ENCODE measurements at places on chromosomes 1 and 21.

DNA sequence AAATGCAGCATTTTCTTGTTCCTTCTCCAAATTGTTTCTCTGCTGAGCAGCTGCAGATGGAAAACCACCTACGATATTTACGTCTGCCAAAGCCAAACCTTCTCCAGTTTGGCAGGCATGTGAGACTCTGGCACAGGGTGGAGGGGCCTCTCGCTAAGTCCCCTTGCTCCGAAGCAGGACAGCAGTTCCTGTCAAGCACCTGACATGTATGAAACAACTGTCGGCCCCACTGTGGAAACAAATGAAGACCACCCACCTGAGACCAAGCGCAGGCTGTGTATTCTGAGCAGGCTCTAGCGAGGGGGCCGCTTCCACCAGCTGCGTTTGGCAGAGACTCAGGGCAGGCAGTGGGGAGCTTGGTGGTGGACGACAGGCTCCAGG lies 74.7 kb downstream of the RIPK4 start:
- no peaks in the 10 kb centered on the region for H3K4me1 ChIP-seq
- H3K36me3 ChIP-seq: no peaks in the 10 kb centered on the region
- no peak for DNase-seq
- no peak overlapping the region for H3K4me3 ChIP-seq
- H3K27me3 ChIP-seq: no peaks in the 10 kb centered on the region
- H3K27ac ChIP-seq: no peak overlapping the region

DNA sequence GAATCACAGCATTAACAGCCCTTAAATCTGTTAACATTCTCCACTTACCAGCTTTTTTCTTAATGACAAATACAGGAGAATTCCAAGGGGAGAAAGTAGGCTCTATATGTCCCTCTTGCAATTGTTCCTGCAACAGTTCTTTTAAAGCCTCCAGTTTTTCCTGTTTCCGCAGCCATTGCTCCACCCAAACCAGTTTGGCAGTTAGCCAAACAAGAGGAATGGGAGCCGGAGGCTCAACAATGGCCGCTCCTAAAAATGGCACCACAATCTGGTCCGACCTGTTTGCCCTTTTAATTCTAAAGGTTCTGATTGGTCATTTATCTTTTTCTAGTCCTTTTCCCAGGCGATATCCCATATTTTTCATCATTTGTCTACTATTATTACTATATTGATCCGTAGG lies 14.0 kb upstream of the L1TD1 start:
- no peak overlapping the region for H3K4me3 ChIP-seq
- no peaks in the 10 kb centered on the region for H3K36me3 ChIP-seq

GRCh38 chr1:153342178-153342577 lies 6.5 kb downstream of the PGLYRP4 start:
- H3K27ac ChIP-seq: no peak overlapping the region
- no peaks in the 10 kb centered on the region for H3K27me3 ChIP-seq
- no peak overlapping the region for H3K4me3 ChIP-seq
- no peaks in the 10 kb centered on the region for H3K36me3 ChIP-seq

- no peaks in the 10 kb centered on the region for H3K27me3 ChIP-seq
- no peaks in the 10 kb centered on the region for H3K4me1 ChIP-seq
- H3K36me3 ChIP-seq: no peaks in the 10 kb centered on the region
- H3K27ac ChIP-seq: no peak overlapping the region
- DNase-seq: no peak
Measured at GRCh38 chr21:34270411-34270810, 93.4 kb upstream of the KCNE2 start.

DNA sequence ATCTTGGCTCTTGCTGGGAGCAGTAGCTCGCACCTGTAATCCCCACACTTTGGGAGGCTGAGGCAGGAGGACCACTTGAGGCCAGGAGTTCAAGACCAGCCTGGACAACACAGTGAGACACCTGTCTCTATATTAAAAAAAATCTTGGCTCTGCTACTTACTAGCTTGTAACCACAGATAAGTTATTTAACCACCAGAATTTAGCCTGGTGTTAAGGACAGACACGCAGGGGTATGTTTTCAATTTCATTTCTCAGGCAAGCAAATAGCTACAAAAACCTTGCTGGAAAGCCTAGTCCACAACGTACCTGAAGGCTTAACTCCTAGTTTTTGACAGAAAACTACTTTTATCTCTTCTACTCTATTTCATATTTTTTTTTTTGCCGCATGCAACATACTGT lies 24.8 kb upstream of the GFI1 start:
- DNase-seq: no peak
- no peaks in the 10 kb centered on the region for H3K36me3 ChIP-seq
- no peak overlapping the region for H3K4me3 ChIP-seq
- H3K4me1 ChIP-seq: no peaks in the 10 kb centered on the region
- H3K27me3 ChIP-seq: no peaks in the 10 kb centered on the region

DNA sequence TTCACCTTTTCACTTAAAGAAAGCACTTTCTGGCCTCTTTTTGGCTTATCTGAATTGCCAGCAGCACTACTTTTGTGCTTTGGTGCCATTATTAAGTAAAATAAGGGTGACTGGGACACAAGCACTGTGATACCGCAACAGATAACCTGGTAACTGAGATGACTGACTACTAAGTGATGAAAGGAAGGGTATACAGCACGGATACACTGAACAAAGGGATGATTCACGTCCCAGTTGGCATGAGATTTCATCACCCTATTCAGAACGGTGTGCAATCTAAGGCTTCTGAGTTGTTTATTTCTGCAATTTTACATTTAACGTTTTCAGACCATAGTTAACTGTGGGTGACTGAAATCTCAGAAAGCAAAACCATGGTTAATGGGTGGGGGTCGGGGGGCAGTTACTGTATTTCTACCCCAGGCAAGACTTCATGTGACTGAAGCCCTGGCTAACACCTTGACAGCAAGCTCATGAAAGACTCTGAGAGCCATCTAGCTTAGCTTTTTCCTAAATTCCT lies 102.8 kb downstream of the CLIC6 start:
- H3K27ac ChIP-seq: no peak overlapping the region
- no peak overlapping the region for H3K4me3 ChIP-seq
- H3K36me3 ChIP-seq: no peaks in the 10 kb centered on the region
- no peaks in the 10 kb centered on the region for H3K27me3 ChIP-seq
- H3K4me1 ChIP-seq: no peaks in the 10 kb centered on the region

DNA sequence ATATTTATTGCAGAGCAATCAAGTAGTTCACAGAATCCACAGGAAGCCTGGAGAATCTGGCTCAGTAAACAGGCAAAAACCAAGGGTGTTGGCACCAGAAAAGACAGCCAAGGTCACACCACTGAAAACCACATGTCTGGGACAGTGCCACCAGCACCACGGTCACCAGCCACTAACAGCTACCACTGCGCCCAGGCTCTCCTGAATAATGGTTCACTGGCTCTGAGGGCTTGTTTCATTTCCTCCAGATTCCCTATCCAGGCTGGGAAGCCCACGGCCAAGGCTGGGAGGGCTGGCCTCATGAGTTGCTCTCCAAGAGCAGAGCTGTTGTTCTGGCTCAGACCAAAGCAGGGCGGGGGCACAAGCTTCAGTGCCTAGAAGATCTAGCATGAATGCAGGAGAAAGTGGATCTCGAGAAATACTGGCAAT lies 54.5 kb upstream of the PTGFRN start:
- no peak for DNase-seq
- no peaks in the 10 kb centered on the region for H3K27me3 ChIP-seq
- no peak overlapping the region for H3K4me3 ChIP-seq

- DNase-seq: no peak
- H3K4me3 ChIP-seq: no peak overlapping the region
- H3K36me3 ChIP-seq: no peaks in the 10 kb centered on the region
- no peaks in the 10 kb centered on the region for H3K4me1 ChIP-seq
Measured at GRCh38 chr1:60034999-60035398, 38.6 kb downstream of the C1orf87 start.

GRCh38 chr1:216894494-216894893 lies 171.3 kb upstream of the ESRRG start:
- H3K4me1 ChIP-seq: no peaks in the 10 kb centered on the region
- no peak overlapping the region for H3K27ac ChIP-seq
- H3K36me3 ChIP-seq: no peaks in the 10 kb centered on the region
- no peak for DNase-seq
- no peak overlapping the region for H3K4me3 ChIP-seq
- H3K27me3 ChIP-seq: no peaks in the 10 kb centered on the region
